NCI-H2081 (cell line): ENCODE measurements at places on chromosomes 11 and 22.

GRCh38 chr22:17115945-17116565 is 5.1 kb downstream of the TMEM121B start:
- DNase-seq, result no peak

GRCh38 chr22:38043151-38044039 is 13.8 kb upstream of the PICK1 start:
- DNase-seq, result no peak

- DNase-seq, result no peak
Measured at GRCh38 chr11:102272047-102272824, 45.0 kb upstream of the BIRC3 start.

GRCh38 chr11:26632691-26633159 is 60.7 kb upstream of the MUC15 start:
- no peak for DNase-seq

DNA sequence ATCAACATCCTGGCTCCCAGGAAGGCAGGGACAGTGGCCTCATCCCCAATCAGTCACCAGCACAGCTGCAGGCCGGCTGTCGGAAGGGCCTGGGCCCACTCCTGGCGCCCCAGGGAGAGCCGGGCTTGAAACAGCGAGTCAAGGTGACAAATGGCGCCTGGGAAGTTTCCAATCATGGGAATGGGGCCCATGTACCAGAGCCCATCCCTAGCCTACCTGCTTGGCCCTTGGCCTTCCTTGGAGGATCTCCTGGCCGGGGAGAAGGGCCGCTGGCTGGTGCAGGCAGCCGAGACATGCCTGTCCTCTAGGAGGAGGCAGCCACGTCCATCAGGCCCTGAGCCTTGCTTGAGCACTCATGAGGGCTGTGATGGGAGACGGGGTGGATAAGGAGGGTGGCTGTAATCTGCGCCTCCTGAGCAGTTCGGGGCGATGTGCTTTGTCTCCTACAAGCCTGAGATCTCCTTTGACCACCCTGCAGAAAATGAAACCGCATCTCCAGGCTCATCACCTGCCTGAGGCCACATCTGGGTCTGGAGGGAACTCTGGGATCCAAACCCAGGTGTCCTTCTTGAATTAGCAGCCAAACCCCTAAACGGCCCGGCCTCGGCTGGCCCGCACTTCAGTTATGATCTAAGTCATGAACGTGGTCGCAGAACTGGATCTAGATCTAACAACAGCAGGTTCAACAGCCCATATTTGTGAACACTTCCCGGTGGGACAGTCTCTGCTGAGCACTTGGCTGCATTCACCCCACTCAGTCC is 862.0 kb downstream of the TBC1D22A start:
- no peak for DNase-seq

DNA sequence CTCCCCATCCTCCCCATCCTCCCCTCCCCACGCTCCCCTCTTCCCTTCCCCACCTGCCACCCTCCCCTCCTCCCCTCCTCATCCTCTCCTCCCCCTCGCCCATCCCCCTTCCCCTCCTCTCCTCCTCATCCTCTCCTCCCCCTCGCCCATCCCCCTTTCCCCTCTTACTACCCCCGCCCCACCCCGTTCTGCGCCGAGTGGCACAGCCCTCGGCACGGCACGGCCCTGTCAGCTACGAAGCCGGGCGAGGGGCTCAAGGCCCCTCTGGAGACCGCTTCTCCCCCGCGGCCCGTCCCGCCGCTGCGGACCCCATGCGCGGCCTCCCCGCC is 449.9 kb downstream of the OPCML start:
- no peak for DNase-seq

DNA sequence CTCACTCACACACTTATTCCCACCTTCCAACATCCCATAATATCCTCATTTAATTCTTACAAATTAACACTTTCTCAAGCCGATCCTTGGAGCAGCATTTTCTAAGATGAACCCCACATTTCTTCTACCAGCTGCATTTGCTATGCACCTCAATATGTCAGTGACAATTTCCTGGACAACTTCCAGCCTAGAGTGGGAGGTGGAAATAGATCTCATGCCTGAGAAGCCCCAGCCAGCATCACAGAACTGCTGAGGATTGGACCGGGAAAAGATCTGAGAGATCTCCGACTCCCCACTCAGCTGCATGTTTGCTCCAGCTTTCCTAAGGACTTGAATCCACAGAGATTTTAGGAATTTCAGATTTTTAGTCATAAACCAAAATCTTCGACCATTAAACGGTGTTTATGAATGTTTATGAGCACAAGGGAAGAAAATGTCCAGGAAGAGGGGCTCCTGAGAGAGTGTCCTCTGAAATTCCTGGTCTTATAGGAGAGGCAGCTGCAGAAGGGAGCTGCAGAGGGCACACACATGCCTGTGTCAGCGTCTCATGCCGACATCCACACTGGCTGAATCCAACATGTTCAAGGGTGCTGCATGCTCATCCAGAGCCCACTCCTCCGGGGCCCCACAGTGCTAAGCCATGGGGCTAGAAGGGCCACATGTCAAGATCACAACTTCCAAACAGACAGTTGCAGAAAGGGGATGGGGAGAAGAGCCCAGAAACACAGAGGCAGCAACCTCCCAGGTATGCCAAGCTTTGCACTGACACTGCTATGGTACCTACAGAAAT is 68.6 kb downstream of the MICAL3 start:
- DNase-seq, result no peak

DNA sequence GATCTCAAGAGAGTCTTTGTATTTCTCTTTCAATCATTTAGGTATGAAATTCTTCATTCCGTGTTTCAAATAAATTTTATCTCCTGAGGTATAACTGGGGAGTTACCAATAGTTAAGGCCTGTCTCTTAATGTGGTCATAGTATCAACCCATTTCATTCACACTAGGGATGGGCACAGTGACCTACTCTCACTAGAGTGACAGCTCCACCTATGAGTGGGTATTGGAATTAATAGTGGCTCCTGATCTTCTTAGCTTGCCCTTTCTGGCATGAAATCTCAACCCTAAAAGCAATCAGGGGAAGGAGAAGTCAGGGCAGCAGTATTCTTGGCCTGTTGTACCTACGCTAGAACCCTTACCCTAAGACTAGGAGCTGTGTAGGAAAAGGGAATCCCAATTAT is 507.7 kb downstream of the FAM181B start:
- DNase-seq, result no peak

GRCh38 chr11:133443206-133443747 is 89.0 kb downstream of the OPCML start:
- no peak for DNase-seq

- no peak for DNase-seq
Measured at GRCh38 chr22:43992331-43992821, 31.7 kb upstream of the PARVB start.

- DNase-seq, result no peak
Measured at GRCh38 chr22:48742191-48742555, 1085.5 kb downstream of the BRD1 start.

DNA sequence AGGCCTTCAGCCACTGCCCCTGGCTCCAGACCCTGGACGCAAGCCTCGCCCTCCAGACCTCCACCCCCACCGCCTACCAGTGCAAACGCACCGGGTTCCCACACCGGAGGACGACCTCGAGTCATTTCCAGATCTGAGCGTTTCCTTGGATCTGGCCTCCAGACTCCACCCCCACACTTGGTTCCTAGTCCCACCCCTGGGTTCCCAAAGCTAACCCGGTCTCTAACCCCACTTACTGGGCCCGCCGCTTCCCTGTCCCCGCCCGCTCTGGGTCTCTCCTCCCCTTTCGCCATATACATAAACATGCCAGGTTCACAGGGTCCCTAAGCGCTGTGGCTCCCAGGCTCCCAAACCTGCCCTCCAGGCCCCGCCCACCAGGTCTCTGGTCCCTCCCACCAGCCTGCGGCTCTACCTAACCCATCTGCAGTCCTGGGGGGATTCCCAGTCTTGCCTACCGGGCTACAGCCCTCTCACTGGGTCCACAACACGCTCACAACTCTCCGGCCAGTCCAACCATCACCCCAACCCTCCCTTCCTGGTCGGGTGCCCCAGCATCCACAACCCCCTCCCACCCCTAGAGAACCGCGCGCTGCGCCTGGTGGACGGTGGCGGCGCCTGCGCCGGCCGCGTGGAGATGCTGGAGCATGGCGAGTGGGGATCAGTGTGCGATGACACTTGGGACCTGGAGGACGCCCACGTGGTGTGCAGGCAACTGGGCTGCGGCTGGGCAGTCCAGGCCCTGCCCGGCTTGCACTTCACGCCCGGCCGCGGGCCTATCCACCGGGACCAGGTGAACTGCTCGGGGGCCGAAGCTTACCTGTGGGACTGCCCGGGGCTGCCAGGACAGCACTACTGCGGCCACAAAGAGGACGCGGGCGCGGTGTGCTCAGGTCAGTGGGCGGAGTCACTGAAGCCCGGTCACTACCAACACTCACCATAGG is 36.7 kb downstream of the CD6 start:
- DNase-seq, result no peak

DNA sequence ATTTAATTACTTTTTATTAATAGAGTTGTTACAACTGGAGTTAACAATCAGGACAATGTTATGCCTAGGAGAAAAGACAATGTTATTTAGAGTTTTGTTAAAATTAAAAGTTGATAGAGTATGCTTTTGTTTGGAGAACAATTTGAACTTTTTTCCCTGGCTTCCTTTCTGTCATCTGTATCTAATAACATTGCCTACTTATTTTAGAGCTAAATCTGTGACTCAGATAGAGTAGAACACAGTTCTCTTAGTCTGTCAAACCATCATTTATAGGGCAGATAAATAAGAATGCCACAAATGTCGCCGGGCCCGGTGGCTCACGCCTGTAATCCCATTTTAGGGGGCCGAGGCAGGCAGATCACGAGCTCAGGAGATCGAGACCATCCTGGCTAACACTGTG is 28.9 kb upstream of the YAP1 start:
- no peak for DNase-seq

DNA sequence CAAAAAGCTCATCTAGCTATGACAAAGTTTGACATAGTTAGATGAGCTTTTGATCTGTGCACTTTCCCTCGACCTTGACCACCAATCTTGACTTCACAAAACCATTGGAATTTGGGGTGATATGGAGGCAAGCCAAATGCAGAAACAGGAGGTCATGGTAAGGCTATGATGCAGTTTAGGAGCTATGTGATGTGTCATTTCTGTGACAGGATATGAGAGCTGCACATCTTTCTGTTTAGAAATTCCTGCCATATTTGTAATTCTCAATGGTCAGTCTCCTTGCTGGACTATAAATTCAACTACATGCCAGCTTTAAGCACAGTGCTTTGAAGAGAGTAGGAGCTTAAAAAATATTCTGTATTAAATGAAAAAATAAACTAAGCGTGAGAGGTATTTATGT is 12.9 kb downstream of the OR51B6 start:
- no peak for DNase-seq

- no peak for DNase-seq
Measured at GRCh38 chr11:64206457-64207255, at the start of gene FERMT3. Gene FERMT3, plus strand, starts transcription at chr11:64206721. Its CDS starts 644 bp downstream, at chr11:64207365.
